Stimulated activated effector memory CD8-positive, alpha-beta T cell treated with anti-CD3 and anti-CD28 coated beads, Interleukin-12 subunit alpha, Interleukin-12 subunit beta, amount 100 ng/mL, for 72 hours (primary cell): ENCODE measurements at places on chromosomes 13 and 19.
A peak's percentile ranks its signal among the peaks of the same experiment; 100 is the strongest.

GRCh38 chr19:16164222-16164890 lies 9.0 kb downstream of the CIB3 start:
- DNase-seq, result no peak

- no peak for DNase-seq
Measured at GRCh38 chr13:113923376-113924063, 50.4 kb downstream of the C13orf46 start.

DNA sequence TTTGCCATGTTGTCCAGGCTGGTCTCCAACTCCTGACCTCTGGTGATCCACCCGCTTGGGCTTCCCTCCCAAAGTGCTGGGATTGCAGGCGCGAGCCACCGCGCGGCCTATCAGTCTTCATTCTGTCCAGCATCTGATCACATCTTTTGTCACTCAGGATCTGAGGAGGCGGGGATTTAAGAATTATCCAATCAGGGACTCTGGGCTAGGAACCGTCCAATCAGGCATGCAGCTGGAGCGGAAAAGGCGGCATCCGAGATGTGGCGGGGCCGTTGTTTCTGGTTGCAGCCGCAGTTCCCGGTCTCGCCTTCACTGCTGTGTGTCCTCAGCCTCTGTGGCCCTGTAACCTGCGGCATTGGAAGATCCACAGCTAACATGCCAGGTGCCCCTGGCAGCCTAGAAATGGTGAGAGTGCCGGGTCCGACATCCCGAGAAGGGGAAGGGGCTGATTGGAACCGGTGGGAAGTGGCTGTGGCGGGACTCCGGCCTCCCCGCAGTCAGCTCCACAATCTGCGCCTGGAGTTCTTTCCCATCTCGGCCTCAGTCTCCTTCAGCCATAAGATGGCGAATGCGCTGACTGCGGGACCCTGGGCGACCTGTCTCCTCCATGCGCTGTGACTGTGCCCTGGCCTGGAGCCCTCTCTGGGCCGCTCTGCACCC lies at the start of gene ZNF729:
TSS of gene ZNF729 (plus strand) at position 291 of the 660 bp plus-strand sequence. CDS start at position 376, 85 bp downstream.
- no peak for DNase-seq

DNA sequence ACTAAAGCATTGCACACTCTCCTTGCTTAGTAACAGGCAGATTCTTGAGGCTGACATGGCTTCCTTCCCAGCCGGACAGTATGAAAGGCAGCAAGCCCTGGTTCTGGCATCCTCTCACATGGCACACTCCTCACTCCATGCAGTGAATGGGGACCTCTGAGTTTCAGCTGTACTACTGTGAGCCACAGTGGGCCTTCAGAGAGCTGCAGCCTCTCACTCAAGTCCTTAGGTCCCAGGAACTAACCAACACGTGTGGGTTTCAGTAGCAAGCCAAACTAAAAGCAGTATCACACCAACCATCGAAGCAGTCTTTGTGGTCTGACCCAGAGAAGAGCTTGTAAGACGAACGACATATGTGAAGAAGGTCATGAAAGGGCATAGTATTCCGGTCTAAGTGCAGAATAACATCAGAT lies 128.2 kb downstream of the TBC1D4 start:
- DNase-seq, result no peak

DNA sequence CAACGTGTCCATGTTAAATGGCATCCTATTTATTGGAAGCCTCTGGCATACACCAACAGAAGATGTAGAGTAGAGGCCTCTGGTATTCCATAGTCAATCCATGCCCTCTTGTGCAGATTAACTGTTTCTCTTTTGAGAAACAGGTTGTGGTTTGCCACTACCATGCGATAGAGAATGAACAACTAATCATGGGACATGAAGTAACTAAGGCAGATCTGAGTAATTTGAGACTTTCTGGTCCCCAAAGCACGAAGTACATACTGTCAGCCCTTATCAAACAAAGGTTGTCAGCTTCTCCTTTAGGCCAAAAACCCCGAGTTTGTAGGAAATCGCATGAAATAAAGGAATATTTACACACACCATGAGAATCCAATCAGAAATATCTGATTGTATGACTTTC lies 3.6 kb downstream of the ZNF121 start:
- no peak for DNase-seq

GRCh38 chr19:46391296-46392251 lies 21.8 kb downstream of the CCDC8 start:
- no peak for DNase-seq

GRCh38 chr19:1435378-1435989 lies 2.7 kb upstream of the RPS15 start:
- DNase-seq, result no peak

GRCh38 chr19:19256072-19256969 lies 16.8 kb downstream of the TM6SF2 start:
- no peak for DNase-seq

- no peak for DNase-seq
Measured at GRCh38 chr19:51009061-51009891, 7.9 kb upstream of the KLK8 start.

- DNase-seq, result no peak
Measured at GRCh38 chr13:71408416-71408815, 458.6 kb downstream of the DACH1 start.

DNA sequence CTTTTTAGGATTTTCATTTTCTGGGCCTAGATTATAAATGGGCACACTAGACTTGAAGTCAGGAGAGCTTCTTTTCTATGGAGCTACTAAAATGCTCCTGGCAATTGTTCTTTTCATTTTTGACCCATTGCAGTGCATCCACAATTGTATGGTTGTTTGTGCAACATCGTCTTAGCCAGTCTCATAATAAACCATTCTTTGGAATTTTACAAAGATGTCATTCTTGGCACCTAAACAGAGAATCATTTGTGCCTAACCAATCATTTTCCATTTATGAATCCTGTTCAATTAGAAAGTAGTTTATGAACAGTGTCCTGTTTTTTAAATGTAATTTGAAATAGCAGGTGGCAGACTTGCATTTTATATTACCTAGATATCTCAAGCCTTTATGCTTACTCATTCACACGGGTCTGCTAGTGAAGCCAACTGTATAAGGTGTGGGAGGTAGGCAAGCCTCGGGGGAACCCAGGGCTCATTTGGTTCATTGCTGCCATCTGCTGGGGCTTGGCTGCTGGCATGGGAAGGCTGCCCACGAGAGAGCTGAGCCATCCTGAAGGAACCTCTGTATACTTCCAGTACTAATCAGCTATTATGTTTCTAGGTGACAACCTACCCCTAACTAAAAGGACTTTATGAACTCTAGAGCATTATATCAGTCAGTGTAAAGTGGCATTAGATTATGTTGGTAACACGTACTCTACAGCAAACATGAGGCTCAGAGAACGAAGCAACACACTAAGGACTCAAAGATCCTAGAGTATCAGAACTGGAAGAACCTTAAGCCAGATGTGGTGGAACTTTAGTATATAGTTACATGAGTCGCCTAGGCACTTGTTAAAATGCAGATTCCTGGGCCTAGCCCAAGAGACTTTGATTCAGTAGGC lies 60.0 kb downstream of the TPT1 start:
- DNase-seq, result peak; percentile 64

- no peak for DNase-seq
Measured at GRCh38 chr13:59409634-59410200, 754.0 kb downstream of the DIAPH3 start.

DNA sequence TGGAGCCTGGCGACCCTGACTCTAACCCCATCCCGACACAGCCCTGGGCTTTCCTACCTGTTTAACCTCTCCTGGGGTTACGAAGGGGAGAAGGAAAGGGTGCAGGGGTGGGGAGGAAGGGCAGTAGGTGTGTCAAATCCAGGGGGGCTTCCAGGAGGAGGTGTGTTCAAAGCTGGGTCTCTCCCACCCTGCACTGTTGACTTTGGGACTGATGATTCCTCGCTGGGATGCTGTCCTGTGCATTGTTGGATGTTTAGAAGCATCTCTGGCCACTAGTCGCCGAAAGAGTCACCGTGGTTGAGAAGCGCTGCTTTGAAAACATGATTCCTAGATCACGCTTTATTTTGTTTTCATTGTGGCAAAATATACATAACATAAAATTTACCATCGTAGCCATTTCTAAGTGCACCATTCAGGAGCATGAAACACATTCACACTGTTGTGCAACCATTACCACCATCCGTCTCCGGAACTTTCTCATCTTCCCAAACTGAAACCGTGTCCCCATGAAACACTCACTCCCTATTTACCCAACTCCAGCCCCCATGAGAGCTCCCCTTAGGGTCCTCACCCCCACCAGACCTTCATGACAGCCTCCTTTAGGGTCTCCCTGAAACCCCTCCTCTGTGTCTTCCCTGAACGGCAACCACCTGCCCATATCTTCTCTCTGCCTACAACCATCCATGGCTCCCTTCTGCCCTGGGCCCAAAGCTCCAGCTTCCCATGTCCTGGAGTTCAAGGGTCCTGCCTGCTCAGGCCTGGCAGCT lies 4.4 kb upstream of the FCER2 start:
- peak; percentile 53 for DNase-seq

DNA sequence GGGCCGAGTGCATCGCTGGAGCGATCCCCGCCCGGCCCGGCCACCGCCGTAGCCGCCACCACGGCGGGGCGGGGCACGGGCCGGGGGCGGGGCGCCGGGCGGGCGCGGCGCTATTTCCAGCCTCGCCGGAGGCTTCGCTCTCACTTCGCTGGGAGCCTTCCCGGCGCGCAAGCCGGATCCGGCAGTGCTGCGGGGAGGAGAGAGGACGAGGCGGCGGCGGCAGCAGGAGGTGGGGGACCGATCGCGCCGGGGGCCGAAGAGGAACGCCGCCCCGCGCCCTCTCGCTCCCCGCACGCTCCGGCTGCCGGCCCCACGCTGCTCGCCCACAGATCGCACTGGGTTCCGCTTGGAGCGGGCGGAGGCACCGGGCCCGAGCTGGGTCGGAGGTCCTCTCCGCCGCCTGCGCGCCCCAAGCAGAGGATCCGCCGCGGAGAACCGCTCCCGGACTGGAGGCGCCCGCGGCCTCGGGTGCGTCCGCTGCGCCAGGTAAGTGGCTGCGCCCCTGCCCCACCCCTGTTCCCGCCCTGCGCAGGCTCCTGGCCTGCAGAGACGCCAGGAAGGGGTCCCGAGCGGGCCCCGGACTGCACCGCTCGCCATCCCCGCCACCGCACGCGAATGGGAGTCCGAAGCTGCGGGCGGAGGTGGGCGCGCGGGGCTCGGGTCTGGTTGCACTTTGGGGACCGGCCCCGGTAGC lies at the start of gene CHST8:
TSS of gene CHST8 (plus strand) at position 143 of the 694 bp plus-strand sequence. CDS start 67,309 bp downstream, outside the sequence.
- DNase-seq, result no peak

- no peak for DNase-seq
Measured at GRCh38 chr13:81318231-81319019, 977.5 kb upstream of the SPRY2 start.

DNA sequence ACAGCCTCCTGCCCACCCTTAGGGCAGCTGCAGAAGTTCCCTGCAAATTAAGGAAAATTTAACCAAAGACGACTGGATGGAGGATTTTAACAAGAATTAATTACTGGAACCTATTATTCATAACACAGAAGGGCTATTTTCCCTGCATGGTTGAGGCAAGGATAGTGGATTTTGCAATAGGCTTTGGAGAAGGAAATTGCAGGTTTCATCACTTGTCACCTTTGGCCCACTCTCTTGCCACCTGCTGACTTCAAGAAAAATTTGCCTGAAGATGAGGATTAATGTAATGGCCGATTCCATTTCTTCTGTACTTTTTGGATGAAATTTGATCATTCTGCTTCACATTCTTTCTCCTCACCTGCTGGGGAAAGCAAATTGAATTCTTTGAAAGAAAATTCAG lies 261.7 kb downstream of the FGF9 start:
- no peak for DNase-seq

DNA sequence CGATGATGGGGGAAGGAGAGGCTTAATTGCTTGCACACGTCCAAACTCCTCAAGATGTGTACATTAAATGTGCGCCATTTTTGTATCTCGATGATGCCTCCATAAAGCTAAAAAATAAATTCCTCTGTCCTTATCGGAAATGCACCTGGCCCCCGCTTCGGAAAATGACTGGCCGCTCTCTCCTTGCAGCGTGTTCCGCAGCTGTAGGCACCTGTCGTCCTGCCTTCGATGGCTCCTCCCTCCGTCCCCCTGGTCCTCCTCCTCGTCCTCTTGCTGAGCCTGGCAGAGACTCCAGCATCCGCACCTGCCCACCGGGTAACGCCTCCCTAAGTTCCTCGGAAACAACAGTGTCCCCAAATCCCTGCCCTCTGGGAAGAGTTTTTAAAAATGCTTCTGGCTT lies 1.1 kb downstream of the GALP start:
- no peak for DNase-seq

GRCh38 chr13:73872397-73872796 lies 261.8 kb downstream of the KLF12 start:
- no peak for DNase-seq

DNA sequence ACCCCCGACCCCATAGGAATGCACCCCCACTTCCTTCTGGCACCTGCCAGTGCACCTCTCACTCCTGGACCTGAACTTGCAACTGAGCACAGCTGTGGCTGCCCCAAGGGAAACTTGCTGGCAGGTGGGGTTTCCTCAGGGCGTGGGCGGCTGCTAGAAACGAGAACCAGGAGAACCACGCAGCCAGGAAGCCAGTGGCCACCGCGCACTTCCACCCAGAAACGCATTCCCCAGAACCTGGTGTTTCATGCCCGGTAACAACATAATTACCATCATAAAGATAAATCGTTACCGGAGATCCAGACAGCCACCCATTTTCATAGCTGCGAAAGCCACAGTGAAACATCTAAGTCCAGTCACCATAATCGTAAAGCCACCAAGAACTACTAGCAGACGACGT lies 75.2 kb upstream of the C13orf46 start:
- no peak for DNase-seq

DNA sequence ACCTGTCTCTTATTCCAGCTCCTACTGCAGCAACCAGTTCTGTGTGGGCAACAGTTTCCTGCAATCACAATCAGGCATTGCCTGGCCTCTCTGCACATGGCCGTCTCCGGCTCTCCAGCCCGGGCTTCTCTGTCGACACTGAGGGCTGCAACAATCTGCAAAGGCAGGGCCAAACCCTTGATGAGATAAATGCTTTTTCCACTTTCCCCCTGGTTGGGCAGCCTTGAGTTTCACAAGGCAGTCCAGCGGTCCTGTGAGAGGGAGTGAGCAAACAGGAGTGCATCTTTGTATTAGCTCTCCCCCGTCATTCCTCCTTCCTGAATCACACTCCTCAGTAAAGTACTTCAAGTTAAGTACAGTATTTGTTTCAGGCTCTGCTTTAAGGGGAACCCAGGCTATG lies 40.7 kb upstream of the VWA8 start:
- DNase-seq, result no peak

GRCh38 chr13:76440568-76440967 lies 445.6 kb downstream of the KCTD12 start:
- no peak for DNase-seq

- no peak for DNase-seq
Measured at GRCh38 chr19:40336601-40336900, 11.6 kb downstream of the C19orf47 start.

DNA sequence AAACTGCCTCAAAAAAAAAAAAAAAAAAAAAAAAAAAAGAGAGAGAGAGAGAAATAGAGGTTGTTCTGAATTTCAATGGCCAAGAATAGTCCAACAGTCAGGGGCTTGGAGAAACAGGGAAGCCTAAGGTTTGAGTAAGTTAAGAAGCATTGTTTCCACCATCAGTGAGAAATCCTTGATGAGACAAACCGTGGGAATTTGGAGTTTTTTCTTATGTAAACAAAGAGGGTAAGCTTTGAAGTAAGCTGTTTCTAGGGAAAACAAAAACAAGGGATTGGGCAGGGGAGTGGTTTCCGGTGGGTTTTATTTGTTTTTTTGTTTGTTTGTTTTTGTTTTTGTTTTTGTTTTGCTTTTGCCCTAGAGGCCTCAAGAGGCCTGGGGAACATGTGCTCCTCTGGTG lies 11.2 kb upstream of the ERVV-1 start:
- no peak for DNase-seq

- DNase-seq, result no peak
Measured at GRCh38 chr13:30049692-30050091, 199.3 kb upstream of the UBL3 start.
